ENCODE measurements at places on chromosomes 16 and 17.
A peak's percentile ranks its signal among the peaks of the same experiment; 100 is the strongest.

DNA sequence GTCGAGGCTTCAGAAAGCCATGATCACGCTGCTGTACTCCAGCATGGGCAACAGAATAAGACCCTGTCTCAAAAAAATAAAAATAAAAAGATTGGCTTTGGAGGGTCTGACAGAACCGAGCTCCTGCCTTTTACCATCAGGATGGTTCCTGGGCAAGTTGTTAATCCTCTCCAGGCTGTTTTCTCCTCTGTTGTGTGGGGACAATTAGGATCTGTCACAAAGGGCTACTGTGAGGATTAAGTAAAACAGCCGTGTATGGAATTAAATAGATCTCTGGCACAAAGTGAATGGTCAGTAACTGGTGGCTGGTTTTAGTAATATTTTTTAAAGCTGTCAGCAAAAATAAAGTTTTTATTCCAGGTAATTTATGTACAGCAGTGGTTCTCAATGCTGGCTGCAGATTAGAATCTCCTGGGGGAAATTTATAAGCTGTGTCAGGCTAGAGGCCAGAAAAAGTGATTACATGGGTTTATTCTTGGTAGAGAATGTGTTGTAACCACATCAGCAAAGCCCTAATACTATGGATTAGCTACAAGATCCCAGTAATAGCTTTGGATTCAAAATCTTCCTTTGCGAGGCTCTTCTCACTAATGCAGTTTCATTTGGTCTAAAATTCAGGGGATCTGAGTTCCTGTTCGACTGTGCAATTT is 47.2 kb downstream of the GPRC5B start:
- no peak for DNase-seq

GRCh38 chr17:82710499-82711232 is 5.8 kb upstream of the FN3KRP start:
- DNase-seq = no peak

GRCh38 chr16:12818326-12818725 is 14.6 kb upstream of the CPPED1 start:
- DNase-seq = no peak

DNA sequence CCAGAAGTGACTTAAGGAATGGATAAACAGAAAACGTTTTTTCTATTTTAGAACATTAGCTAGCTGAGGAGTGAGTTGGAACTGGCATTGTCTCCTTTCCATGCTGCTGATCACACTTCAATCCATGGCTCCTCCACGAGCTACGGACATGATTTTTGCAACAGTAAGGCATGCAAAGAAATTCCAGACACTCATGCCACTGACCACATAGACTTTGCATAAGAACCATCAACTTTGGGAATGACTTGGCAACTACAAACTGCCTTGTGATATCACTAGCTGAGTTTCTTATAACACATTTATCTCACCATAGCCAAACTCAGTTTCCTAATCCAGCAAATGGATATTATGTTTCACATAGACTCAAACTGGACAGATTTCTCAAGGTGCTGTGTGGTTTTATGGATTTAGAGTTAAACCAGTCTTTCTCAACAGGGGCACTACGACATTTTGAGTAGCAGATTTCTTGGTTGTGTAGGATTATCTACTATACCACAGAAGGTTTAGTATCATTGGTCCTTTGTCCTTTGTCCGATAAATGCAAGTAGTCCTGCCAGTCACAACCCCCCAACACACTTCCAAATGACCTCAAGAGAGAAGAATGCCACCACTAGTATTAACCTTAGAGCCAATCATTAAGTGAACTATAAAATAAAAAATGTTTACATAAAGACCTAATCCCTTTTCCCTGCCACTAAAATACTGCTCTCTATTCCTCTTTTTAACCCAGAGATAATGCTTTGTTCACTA is 48.3 kb upstream of the C17orf78 start:
- DNase-seq = no peak

GRCh38 chr17:9364837-9365430 is 210.7 kb downstream of the STX8 start:
- no peak for DNase-seq

GRCh38 chr17:74369665-74370490 is 2.6 kb downstream of the GPR142 start:
- DNase-seq = no peak

GRCh38 chr17:17921192-17922069 is 50.8 kb downstream of the TOM1L2 start:
- DNase-seq = peak; percentile 37

GRCh38 chr17:51147650-51148049 is 5.7 kb upstream of the NME1 start:
- no peak for DNase-seq

GRCh38 chr16:75644240-75645012 is 3.0 kb downstream of the KARS1 start:
- DNase-seq = no peak

DNA sequence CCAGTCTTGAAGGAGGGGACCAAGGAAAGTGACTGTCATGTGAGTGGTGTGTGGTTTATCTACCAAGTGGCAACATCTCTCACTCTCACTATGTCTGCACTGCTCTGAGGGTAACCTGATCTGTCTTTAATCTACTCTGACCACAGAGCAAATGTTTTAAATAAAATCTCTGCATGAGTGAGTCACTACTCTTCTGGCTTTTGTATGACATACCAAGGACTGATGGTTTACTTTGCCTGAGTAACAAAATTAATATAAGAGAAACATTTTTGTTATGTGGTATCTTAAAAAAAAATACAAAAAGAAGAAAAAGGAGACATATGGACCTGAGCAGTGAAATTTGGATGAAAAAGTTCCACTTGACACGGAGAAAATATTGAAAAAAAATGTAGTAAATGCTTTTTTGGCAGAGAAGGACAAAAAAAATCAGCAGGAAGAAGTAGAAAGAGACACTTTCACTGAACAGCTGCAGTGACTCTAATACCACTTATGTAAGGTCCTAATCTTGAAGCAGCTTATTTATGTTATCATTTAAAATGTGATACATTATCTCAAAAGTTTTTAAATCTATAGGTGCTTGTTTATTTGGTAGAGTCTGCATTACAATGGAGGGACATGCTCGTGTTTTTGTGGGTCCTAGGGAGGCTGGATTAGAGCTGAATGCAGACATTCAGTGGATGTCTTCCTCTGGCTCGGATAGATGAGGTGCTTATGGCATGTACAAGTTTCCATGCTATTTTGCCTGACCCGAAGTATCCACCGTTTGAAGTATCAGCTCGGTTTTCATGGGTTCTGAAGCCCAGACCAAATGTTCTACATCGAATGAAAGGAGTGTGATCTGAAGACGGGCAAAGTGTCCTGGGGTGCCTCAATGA is 240.7 kb downstream of the MAP2K6 start:
- no peak for DNase-seq

DNA sequence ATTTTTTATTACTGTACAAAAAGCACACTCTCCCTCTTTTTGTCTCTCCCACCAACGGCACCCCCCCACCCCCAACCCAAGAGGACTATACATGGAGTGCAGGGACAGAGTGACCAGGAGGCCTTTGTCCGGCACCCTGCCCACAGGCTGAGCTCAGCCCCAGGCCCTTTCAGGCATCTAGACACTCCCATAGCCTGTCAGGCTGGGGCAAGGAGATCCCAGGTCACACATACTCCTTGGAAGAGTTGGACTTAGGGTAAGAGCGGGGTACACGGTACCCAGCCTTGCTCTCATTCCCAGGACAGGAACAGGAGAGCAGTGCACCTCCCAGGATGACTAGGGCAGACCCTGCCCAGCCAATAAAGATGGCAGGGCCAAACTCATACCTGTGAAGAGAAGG is 2.1 kb downstream of the CLDN7 start:
- DNase-seq = no peak

- peak; percentile 75 for DNase-seq
Observed at GRCh38 chr17:64661976-64662773, at the start of gene SMURF2. TSS of gene SMURF2 (minus strand) at chr17:64662307. CDS start at chr17:64661880, 427 bp downstream.

DNA sequence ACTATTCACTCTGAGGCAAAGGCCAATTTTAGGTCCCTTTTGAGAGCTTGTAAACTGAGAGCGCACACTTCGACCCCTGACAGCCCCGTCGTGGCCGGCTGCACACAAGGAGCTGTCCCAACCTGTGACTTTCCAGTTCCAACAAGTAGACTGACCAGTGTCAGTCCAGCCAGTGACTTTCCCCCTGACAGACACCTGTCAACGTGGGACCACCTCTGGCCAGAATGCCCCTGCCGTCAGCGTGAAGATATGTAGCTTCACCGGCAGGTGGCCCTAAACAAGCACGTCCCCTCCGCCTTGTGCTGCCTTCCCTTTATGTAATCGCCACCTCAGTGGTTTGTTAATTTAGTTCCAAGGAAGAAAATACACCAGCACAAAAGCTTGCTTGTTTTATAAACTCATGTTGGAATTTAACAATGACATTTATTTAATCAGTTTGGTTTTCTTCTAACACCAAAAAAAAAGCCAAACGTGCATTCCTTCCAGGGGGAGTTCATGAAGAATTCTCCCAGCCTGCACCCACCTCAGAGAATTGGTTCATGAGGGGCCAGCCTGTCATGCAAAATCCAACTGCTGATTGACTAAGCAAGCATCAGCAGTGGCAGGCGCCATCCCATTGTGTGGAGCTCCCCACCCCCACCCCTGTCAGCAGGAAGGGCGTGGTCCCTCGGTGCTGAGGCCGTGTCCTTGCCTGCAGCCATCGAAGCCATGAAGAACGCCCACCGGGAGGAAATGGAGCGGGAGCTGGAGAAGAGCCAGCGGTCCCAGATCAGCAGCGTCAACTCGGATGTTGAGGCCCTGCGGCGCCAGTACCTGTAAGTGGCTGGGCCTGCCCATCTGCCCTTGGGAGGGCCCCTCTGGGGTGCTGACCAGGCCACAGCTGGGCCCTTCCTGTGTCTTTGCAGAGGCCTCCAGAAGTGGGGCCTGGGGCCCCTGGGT is 33.9 kb downstream of the PLD6 start:
- DNase-seq = no peak

DNA sequence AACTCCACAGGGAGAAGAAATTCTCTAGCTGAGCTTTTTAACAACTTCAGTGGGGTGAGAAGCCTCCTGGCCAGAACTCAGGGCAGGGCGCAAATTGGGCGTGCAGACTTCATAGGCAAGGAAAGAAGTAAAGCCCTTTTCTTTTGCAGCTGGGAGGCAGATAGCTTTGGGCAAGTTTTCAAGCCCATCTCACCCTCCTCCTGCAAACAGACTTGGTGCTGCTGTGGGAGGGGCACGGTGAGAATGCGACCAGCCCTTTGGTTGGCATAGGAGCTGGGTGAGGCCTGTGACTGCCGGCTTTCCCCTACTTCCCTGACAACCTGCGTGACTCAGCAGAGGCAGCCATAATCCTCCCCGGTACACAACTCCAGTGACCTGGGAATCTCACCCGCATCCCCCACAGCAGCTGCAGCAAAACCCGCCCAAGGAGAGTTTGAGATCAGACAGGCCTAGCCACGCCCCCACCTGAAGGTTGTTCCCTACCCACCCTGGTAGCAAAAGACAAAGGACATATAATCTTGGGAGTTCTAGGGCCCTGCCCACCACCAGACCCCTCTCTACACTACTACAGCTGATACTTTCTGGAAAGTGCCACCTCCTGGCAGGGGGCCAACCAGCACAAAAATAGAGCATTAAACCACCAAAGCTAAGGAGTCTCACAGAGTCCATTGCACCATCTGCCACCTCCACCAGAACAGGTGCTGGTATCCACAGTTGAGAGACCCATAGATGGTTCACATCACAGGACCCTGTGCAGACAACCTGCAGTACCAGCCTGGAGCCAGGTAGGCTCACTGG is 195.5 kb upstream of the CCL2 start:
- no peak for DNase-seq

DNA sequence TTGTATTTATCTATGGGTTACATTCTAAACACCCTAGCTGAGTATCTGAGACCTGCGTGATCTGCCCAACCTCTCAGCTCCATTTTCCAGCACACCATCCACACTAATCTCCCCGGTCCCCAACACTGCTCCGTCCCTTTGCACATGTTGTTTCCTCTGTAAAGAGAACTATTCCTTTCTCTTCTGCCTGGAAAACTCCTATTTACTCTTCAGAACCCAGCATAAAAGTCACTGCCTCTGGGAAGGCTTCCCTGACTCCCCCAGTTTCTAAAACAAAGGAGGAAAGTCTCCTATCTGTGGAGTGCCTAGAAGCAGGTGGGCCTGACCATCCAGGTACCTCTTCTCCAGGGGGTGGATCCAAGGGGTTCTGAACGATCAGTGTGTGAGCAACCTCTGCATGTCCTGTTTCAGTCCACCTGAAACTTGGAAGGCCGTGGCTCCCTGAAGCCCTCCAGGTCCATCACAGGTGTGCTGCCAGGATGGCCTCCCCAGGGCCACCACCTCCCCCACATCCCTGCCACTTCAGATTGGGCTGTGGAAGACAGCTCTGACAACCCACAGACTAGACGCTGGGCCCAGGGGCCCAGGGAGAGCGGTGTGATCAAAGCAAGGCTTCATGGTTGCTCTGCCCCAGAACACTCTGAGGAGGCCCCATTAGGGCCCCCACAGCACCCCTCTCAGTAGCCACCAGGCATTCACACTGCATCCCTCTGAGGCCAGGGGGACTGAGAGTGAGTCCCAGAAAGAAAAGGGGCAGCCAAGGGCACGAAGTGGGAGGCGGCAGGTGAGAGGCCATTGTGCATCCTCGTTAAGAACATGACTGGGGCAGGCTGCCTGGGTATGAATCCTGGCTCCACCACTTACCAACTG is 20.3 kb downstream of the MPP3 start:
- no peak for DNase-seq

DNA sequence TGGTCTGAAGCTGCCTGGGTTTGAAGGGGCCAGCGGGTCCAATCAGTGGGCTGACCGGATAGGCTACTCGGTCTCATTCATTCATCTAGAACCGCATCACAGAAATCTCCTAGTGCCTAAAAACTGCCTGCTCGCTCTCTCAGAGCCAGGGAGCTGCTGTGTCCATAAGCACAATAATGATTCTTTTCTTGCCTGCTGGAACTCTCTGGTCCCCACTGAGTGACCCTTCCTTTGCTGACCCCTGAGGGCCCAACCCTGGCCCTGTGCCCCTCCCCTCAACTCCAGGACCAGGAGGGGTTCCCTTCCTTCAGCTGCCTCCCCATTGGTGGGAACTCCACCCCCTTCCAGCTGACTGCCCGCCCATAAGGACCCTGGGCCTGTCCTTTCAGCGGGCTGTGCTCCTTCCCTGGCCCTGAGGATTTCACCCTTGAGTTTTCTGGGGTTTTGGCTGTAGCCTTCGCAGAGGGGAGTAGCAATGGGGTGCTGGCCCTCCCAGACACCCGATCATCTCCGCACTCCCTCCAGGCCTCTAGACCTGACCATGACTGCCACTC is 39.5 kb upstream of the DNAH9 start:
- no peak for DNase-seq

DNA sequence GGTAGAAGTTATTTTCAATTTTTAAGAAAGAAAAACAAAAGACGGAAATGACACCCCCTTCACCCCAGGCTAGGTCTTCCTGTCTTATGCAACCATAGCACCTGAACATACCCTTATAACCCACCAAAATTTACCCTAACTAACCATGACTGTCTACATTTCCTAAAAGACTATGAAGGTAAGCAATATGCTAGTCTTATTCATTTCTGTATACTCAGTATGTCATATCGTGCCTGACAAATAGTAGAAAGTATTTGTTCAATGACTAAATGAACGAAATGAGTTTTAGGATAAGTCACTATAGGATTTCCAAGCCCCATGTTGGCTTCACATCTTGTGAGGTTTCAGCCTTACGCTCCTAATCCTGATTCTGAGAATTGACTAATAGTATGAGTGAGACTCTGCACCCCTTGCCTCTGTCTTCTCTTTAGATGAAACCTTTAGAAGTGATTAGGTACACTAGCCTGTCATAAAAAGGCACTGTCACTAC is 6.5 kb downstream of the ADAT1 start:
- DNase-seq = no peak

GRCh38 chr16:10828851-10829366 is 10.3 kb upstream of the TVP23A start:
- DNase-seq = peak; percentile 84

GRCh38 chr16:11430601-11431317 is 85.5 kb downstream of the RMI2 start:
- DNase-seq = no peak

Measured in anterior cingulate cortex (tissue), 58 donors.